ENCODE measurements at places on chromosomes 12 and 14.

GRCh38 chr14:50964683-50965390 lies 20.6 kb upstream of the PYGL start:
- no peak for DNase-seq

DNA sequence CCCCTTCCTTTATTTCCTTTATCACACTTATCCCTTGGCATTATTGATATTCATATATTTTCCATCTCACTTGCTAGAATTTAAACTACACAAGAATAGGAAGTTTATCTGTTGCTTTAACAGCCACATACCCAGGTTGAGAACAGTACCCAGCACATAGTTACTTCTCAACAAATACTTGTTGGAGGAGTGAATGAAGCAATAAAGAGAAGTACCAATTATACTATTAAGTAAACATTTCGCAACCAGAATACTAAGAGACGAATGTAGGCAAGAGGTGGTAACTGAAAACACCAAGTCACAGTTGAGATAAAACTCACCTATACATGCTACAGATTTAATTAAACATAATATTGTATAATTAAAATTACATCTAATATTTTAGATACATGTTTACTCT lies 110.9 kb downstream of the FSCB start:
- DNase-seq: no peak

DNA sequence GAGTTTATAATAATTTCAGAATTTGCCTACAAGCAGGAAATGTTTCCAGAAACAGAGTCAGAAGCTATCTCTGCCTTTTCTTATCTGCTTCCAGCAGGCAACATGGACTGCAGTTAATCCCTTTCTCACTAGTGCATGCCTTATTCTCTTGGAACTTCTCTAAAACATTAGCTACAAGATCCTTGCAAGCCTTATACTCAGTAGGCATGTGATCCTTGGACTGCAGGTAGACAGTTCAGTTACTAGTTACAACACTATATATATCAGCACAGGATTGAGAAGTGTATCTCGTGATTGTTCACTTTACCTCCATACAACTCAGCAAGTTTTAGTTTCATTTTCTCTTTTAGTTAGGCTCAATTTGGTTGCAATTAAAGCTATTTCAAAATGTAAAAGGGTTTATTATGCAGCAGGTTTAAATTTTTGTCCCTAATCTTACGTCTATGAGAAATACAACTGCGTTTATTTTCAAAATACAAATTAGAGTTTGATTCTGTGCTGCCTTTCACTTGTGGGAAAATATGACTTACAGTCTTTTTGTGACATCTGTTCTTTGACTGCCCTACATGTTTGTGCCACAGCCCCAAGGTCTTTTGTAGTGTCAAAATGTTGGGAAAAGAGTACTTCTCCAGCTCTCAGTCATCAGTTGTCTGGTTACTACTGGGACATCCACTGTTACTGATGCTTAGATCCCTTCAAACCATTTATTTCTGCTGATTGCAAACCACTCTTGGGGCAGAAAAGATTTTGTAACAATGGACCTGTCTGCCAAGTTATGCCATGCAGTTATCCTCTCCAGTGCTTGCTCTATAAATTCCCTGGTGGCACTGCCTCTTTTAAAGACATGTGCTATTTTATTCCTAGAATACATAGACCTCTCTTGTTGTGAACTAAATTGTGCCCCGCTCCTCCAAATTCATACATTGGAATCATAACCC lies 709.0 kb upstream of the FOXG1 start:
- DNase-seq: no peak

- DNase-seq: no peak
These were observed 14.1 kb downstream of the PRKAB1 start for GRCh38 chr12:119681728-119682638.

- no peak for DNase-seq
These were observed 9.6 kb upstream of the BIN2 start for GRCh38 chr12:51333536-51333935.

Data from activated CD4-positive, alpha-beta T cell treated with anti-CD3 and anti-CD28 coated beads, Interleukin-2, Interleukin-6, amounts not matched to agents 100 ng/mL and 50 ng/mL, durations not matched to agents 16 hours and 8 hours (primary cell).